ENCODE measurements at places on chromosomes 3 and 15.

GRCh38 chr3:48422272-48422671 is 7.6 kb downstream of the PLXNB1 start:
- DNase-seq: no peak

DNA sequence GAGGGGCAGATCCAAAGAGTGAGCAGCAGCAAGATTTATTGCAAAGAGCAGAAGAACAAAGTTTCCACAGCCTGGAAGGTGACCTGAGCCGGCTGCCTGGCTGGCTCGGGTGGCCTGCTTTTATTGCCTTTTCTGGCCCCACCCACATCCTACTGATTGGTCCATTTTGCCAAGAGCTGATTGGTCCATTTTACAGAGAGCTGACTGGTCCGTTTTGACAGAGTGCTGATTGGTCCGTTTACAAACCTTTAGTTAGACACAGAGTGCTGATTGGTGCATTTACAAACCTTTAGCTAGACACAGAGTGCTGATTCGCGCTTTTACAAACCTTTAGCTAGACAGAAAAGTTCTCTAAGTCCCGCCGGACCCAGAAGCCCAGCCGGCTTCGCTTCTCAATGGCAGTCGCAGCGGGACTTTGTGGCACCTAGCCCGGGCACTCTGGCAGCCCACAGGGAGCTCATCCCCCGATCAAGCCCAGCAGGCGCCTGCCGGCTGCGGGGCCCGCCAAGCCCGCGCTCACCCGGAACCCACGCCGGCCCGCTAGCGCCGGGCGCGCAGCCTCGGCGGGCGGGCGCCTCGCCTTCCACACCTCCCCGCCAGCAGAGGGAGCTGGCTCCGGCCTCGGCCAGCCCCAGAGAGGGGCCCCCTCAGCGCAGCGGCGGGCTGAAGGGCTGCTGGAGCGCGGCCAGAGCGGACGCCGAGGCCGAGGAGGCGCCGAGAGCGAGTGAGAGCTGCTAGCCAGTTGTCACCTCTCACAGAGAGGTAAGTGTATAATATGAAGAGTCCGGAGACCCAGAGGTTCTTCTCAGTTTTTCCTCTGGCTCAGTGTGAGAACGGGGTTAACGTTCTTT is 339.2 kb downstream of the CHL1 start:
- peak; percentile 73 for DNase-seq

DNA sequence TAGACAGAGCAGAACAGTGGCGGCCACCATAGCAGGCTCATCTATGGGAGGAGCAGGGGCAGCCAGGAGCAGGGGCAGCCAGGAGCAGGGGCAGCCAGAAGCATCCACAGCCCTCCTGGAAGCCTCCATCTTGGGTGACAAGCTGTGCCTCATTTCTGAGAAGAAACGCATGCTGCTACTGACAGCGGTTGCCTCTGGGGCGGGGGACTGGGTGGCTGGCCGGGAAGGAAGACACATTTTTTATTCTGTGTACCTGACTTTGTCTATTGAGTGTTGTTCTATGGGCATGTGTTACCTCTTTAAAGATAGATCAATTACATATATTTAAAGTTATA is 71.5 kb upstream of the KLF13 start:
- no peak for DNase-seq

DNA sequence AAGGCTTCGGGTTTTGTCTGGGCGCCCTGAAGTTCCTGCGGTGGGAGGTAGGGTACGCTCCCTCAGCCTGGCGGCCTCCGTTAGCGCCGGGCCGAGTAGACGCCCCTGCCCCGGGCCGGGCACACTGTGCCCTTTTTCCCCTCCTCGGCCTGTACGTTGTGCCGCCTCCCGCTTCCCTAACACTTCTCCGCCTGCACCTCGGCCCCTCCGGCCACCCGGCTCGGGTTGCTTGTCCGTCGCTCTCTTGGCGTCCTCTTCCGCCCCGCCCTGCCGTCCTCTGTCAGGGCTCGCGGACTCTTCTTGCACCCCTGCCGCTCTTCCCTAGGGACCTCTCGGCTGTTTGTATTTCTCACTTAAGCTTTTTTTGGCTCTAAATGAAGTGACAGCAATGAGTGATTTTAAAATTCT is 384 bp downstream of the KNL1 start:
- DNase-seq: peak; percentile 74

- no peak for DNase-seq
Measured at GRCh38 chr3:193980326-193980725, 155.6 kb upstream of the HES1 start.

DNA sequence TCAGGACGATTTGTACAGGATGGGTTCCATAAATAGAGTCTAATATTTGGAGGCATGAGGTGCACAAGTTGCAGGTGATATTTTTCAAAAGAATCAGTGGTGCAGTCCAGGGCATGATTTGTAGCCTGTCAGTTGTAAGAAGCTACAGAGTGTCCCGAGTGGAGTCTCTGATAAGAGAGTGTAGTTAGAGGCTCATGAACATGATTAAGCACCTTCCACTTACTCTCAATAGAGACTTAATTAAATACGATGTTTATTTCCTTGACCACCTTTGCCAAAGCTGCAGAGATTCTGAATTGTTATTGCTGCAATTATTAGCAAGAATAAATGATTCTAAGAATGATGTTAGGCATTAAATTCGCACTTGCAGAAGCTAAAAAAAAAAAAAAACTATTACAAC is 218.4 kb upstream of the LRTM1 start:
- no peak for DNase-seq

DNA sequence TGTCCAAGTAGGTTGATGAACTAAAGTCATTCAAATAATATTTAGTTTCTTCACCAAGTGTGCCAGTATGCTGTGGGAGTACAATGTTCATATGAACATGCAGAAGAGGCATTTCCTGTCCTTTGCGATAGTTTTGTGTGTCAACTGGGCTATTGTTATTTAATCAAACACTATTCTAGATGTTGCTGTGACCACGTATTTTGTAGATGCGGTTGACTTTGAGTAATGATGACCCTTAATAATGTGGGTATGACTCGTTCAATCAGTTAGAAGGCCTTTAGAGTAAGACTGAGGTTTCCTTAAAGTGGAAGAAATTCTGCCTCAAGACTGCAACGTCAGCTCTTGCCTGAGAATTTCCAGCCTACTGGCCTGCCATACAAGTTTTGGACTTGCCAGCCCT is 470.7 kb upstream of the CBLB start:
- DNase-seq: no peak

- DNase-seq: no peak
Measured at GRCh38 chr3:38636881-38637280, 12.6 kb downstream of the SCN5A start.

- no peak for DNase-seq
Measured at GRCh38 chr3:194702545-194702944, 16.9 kb downstream of the FAM43A start.

DNA sequence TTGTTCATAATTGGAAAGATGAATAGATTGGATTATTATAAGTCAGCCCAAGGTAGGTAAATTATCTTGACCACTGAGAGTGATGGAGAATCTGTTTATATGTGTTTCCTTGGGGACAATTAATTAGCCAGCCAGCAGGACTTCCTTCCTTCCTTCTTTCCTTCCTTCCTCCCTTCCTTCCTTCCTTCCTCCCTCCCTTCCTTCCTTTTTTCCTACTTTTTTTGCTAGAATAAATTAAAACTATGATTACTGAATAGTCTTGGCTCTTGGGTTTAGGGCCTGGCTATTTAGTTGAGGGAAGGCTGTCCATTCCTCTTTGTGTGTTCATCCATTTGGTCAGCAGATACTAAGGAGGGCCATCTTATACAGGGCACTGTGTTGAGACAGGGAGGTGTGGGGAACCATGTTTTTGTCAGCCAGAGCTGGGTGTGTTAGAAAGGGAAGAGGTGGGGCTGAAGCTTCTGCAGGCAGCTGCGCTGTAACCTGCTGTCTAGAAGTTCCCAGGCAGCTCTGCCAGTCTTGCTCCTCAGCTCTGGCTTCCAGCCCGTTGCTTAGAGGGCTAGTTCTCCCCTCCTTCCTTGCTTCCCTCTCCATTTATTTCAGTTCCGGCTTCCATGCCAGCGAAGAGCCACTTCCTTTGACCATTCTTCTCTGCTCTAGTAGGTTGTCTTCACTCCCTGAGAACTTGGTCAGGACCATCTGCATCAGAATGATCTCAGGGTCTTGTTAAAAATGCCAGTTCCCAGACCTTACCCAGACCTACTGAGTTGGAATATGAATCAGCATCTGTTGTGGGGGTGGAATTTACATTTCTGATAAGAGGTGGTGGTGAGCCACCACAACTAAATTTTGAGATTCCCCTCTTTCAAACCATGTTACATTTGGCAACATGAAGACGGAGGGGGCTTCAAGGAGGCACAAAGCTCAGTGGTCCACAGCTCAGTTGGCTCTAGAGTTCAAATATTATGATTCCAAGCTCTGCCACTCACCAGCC is 113.9 kb downstream of the DGKG start:
- no peak for DNase-seq

- DNase-seq: no peak
Measured at GRCh38 chr3:46508850-46509591, 11.2 kb downstream of the RTP3 start.

DNA sequence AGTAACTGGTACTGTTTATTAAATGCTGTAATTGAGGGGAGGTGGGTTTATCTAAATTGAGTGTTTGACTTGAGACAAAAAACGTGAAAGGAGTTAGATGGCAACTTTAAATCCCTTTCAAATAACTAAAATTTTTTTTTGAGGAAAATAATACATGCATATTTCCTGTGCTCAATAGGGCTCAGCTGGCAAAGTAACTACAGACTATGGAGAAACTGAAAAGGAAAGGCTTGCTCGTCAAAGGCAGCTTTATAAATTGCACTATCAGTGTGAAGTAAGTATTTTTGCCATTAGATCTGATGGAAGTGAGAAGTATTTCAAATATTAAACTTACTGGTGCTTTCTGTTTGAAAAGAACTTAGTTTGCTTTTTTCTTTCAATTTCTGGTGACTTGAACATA is 72.2 kb downstream of the DZIP3 start:
- DNase-seq: no peak

DNA sequence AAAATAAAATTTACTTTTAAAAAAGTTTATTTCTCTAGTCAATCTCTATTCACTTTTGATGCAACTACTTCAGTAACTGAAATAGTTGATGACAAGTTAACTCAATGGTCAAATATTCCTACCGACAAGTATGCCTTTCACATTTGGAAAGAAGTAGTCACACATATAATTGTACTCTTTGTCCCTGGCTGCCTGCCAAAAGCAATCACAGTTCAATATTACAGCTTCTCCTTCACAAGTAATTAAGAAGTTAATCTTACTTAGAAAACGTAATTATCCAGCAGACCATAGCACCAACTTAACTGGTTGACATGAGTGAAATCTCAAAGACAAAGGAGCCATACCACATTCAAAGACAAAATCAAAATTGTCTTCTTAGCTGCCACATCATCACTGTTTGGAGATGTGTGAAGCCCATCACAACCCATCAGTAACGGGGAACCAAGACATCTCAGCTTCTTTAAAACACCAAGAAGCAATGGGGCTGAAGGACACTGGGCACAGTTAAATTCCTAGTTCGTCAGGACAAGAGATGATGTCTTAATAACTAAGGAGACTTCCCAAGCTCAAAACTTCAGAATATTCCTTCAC is 86.1 kb downstream of the PLCH1 start:
- no peak for DNase-seq

- no peak for DNase-seq
Measured at GRCh38 chr3:72601060-72601459, 247.2 kb downstream of the SHQ1 start.

GRCh38 chr15:29129926-29130325 is 139.7 kb downstream of the NSMCE3 start:
- DNase-seq: peak; percentile 8

GRCh38 chr3:139728414-139728813 is 50.6 kb upstream of the NMNAT3 start:
- no peak for DNase-seq

DNA sequence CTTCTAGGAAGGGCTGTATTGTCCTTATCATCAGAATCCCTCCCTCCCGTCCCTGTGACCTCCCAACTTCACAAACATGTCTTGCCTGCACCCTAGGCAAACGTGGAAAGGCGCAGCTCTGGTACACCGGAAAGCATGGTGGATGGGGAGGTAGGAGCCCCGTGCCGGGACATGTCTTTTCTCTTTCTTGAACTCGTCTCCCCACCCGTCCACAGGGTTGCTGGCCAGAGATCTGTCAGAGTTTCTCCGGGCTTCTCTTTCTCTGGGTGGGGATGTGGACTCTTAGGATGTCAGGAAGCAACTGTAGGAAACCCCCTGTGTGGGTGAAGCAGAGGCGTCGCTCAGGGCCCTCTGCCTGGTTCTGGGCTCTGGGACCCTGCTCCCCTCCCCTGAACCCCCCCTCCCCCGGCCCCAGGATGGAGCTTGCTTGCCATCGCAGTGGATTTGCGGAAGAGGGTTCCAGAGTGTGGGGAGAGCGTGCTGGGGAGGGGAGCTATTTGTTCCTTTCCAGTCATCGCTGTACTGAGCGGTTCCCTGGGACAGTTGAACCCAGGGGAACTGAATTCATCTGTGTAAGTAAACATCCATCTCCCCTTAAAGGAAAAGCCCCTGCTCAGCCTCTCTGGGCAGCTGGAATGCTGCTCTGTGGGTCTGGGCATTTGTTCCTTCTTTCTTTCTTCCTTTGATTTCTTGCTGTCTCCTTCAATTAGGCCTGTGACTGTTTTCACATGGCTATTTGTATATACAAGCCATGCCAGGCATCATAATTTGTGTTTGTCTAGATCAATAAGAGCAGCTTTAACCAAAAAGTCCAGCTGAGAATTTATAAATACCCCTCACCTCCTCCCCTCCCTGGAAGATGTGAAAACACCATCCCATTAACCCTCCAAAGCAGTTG is 72.8 kb downstream of the SMAD3 start:
- DNase-seq: no peak

- DNase-seq: no peak
Measured at GRCh38 chr3:129291236-129291886, 12.7 kb downstream of the HMCES start.

DNA sequence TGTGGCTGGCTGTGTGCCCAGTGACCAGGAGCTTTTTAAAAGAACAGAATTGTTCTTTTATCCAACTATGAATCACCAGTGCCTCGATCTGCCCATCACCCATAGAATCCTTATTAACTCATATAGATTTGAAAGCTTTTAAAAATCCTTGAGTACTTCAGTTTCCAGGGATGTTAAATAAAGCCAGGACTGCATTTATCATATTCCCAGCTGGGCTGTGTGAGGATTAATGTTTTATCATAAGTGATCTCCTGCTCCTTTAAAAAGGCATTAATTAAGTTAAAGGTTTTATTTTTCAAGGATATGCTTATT is 234.0 kb downstream of the MYRIP start:
- DNase-seq: no peak

DNA sequence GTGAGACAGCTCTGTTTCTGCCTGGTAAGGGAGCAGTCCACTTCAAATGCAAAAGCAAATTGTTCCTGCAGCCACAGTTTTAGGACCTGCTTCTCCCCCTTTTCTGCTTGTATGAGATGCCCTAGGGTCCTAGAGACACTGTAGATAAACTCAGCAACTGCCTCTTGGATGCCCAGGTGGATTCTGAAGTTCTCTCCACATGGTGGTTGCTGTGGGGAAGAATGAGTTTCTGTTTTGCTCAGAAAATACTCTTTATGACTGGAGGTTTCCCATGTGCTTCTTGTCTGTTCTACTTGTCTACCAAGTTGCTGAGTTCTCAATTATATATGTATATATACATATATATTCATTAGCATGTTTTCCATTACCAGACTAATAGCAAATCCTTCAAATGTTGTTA is 5.6 kb upstream of the ZNF80 start:
- no peak for DNase-seq

- DNase-seq: no peak
Measured at GRCh38 chr15:70049701-70050301, 47.9 kb downstream of the TLE3 start.

- no peak for DNase-seq
Measured at GRCh38 chr15:76065245-76065644, 5.5 kb downstream of the TMEM266 start.

- DNase-seq: no peak
Measured at GRCh38 chr3:190886945-190887344, 24.5 kb upstream of the GMNC start.

- peak; percentile 55 for DNase-seq
Measured at GRCh38 chr3:139762302-139762701, 84.5 kb upstream of the NMNAT3 start.
